RPMI8226 (cell line): ENCODE measurements at places on chromosomes 5 and 9.

DNA sequence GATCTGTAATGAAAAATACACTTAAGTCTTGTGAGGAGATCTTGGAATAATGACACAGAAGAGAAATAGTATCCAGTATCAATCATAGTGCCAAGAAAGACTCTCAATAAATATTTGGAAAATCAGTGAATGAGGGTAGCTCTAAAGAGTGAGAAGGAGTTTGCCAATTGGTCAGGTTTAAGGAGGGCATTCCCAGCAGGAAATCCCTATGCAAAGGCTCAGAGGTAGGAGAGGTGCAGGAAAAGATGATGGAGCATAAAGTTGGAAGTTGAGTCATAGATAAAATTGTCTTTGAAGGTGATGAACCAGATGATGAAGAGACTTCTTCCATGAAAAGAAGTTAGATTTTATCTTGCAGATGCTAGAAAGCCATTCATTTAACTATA is 27.8 kb downstream of the TNPO1 start:
- no peak for DNase-seq

GRCh38 chr9:7097785-7098752 is 340.3 kb downstream of the KDM4C start:
- DNase-seq, result no peak

GRCh38 chr5:6592601-6593000 is 40.2 kb downstream of the NSUN2 start:
- no peak for DNase-seq

DNA sequence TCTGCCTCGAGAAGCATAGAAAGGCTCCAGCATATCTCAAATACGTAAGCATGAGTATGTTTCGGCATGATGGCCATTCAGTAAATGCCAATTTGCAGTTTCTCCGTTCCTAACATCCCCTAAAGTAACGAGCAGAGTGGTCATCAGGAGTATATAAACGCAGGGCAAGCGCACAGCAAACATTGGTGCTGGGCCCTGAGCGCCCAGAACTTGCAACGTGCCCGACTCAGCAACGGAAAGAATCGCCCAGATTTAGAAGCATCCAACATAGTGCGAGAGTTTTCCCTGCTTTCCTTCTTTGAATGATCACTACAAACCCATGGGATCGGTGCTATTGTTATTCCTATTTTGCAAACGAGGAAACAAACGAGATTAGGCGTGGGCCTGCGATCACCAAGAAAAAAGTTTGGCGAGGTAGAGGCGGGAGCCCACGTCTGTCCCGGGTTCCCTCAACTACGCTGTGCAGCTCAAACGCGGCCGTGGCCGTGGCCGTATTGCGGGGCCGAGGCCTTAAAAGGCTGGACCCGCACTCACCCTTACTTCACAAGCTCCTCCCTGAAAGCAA is 505 bp downstream of the RPS14 start:
- no peak for DNase-seq

GRCh38 chr5:144481861-144482260 is 311.2 kb downstream of the KCTD16 start:
- DNase-seq, result no peak

DNA sequence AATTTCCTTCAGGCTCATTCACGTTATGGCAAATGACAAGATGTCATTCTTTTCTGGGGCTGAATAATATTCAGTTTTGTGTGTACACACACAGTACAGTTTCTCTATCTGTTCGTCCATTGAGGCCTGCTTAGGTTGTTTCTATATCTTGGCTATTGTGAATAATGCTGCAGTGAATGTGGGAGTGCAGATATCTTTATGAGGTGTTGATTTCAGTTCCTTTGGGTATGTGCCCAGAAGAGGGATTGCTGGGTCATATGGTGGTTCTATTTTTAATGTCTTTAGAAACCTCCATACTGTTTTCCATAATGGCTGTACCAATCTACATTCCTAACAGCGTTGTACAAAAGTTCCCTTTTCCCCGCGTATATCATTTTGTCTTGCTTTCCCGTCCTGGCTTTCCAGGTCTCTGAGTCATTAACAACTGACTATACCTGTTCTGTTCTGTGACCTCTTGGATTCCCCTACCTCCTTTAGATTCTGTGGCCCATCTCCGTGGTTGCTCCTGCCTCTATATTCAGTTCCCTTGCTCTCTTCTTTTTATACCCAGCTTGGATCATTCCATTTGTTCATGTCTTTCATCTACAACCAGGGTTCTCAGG is 6.8 kb downstream of the SNX30 start:
- no peak for DNase-seq

- no peak for DNase-seq
Observed at GRCh38 chr5:55146080-55146479, 13.9 kb upstream of the GPX8 start.

DNA sequence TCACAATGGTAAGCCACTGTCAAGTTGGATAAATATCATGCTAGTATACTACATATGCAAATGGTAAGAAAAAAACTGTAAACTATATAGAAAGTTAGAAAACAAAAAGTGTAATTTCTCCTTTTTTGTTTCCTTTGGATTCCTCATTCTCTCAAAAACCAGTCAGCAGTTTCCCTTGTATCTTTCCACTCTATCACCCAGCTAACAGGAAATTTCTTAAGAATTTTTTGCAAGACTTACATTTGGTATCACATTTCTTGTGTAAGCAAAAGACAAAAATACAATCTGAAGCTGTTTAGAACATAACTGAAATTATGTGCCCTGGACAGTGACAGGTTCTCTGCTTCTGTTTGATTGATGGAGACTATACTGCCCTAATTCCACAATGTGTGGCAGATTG is 25.2 kb upstream of the MSH3 start:
- DNase-seq, result no peak

DNA sequence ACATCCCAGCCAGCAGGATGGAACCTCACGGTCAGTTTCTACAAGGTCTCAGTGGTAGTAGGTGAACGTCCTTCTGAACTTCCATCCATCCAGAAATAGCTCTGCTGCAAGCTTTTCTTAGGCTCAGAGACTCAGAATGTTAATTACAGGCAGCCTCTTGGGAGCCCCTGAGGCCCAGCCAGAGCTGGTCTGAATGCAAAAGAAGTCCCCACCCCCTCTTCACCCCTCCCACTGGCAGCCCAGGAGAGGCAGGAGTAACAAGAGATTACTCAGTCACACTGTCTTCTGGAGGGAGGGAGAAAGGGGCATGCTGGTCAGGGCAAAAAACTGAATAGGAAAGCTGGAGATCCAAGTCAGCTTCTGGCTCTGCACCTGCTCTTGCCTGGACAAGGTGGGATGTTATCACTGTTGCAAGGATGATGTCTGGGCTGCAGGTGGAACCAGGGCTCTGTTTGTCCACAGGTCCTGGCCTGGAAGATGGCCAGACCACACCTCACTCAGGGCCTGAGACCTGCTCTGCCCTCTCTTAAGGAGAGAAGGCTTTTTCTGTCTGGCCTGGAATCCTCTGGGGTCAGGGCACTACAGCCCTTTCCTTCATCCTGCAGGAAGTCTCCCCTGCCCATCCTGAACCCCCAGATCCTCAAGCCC is 9.1 kb downstream of the ENHO start:
- DNase-seq, result peak; percentile 27

GRCh38 chr9:98248737-98249474 is 6.5 kb downstream of the TBC1D2 start:
- DNase-seq, result no peak

DNA sequence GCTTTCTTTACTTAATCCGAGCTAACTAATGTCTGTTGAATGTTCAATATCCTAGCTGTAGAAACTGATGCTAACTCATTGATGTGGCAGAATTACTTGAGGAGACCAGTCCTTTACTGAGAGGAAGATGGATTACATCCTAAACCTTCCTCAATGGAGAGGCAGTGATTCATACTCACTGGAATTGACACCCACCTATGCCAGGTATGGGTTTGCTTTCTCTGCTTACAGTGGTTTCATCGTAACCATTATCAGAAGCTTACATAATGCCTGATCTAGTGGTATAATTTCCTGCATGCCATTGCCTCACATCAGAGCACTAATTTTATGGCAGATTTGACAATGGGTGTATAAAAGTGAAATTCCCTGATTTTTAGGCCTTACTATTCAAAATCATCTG is 384.7 kb downstream of the ANXA1 start:
- no peak for DNase-seq

- no peak for DNase-seq
Observed at GRCh38 chr9:84772511-84772910, 103.0 kb downstream of the NTRK2 start.
